Activated naive CD8-positive, alpha-beta T cell treated with anti-CD3 and anti-CD28 coated beads, Interleukin-2, amount 10 ng/mL, durations not matched to agents 7 days and 5 days (primary cell): ENCODE measurements at places on chromosomes 11 and 22.

DNA sequence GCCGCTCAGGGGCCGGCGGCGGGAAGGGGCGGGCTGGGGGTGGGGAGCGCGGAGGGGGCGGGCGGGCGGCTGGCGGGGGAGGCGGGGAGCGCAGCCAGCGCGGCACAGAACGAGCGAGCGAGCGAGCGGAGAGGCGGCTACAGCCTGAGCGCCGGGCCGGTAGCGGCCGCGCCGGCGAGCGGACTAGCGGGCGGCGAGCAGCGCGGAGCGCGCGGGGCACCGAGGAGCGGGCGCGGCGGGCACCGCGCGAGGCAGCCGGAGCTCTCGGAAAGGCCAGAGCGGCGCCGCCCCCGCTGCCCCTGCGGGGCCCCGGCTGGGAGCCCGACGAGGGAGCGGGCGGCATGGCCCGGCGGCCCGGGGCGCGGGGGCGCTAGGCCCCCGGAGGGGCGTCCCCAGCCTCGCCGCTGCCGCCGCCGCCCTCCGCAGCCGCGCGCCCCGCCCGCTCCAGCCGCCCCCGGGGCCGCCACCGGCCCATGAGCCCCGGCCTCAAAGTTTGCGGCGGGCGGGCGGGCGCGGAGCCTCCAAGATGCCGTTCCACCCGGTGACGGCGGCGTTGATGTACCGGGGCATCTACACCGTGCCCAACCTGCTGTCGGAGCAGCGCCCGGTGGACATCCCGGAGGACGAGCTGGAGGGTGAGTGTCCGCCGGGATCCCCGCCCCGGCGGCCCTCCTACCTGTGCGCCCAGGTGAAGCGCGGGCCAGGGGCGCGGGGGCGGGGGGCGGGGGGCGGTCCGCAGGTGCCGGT, at the start of gene CABP7:
CABP7 (plus strand) TSS at position 105 of the 747 bp plus-strand sequence; CDS start at position 527, 422 bp downstream.
- DNase-seq = no peak

- peak; percentile 71 for DNase-seq
Observed at GRCh38 chr11:94767701-94768601, at the start of gene AMOTL1. Gene AMOTL1, plus strand, starts transcription at chr11:94768356. Its CDS starts 156 bp downstream, at chr11:94768512.

DNA sequence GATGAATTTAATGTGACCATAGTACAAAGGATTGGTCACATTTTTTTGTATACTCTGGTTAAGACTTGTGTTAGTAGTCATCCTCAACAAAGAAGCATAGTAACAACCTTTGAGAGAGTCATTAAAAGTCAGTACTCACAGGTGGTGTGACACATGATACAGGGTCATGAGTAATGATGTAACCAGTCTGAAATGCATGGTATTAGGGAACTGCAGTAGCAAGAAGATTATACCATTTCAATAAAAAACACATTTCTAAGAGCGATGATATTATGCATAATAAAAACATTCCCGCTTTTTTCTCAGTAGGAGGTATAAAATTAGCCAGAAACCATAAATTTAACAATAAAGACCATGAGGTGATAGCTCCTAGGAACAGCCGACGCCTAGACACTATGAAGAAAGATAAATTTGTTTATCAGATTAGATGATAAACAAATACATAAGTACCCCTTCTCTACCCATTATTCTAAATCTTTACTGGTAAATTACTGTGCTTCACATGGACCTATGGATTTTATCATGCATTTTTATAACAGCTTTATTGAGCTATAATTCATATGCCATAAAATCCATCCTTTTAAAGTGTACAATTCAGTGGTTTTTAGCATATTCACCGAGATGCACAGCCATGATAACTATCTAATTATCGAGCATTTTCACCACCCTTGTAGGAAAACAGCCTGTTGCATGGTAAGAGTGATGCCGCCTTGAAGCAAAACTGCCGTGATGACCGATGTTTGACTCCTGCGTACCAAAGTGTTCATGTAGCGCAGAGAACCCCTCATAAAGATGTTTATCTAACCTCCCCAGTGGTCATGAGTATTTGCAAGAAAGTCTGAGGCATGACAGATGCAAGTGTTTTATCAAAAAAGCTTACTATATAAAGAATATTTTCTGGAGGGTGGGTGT, 41.8 kb downstream of the TMPRSS5 start:
- DNase-seq = no peak

GRCh38 chr22:20174785-20175596, 24.1 kb upstream of the CCDC188 start:
- no peak for DNase-seq

DNA sequence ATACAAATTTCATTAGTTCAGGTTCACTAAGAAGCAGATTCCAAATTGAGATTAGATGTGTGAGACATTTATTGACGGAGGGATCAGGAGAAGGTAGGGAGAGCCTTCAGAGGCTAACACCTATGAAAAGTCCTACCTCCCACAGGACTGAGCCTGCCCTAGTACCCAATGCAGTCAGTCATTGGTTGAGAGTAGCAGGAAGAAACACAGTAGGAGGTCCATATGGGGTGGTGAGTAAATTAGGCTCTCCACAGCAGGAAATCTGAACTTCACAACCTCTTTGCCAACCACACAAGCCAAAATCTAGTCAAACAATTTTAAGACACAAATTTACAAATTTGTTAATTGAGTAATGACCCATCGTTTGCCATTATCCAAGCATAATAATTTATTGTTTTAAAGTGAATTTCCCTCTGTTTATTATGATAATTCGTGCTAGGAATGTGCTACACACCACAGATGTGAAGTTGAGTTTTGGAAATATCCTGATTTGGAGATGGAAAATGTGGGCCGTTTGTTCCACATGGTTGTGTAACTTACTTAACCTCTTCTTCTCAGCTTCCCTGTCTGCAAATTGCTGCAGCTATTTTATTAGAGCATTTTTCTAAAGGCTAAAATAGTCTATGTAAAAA, 542.1 kb downstream of the ETS1 start:
- DNase-seq = no peak
